ENCODE measurements at places on chromosomes 12 and 14. TPM values are rescaled to one million over a fixed set of nuclear protein-coding genes. Genes with fewer than 3 reads are reported as not detected.

The FGD6 gene
- 10.4 TPM for total RNA-seq

The ANKRD33 gene
- 1.5 TPM for total RNA-seq

The TAS2R50 gene
- 2.6 TPM for total RNA-seq

The KRT79 gene
- not detected for total RNA-seq

The MIP gene
- total RNA-seq = not detected

The COL2A1 gene
- not detected for total RNA-seq

The OVCH1 gene
- 0.98 TPM for total RNA-seq

The CEP290 gene
- 22.8 TPM for total RNA-seq

The ARMH4 gene
- total RNA-seq = 1.4 TPM

The TMPRSS12 gene
- total RNA-seq = not detected

The ZNF641 gene
- total RNA-seq = 4.9 TPM

The SP1 gene
- total RNA-seq = 51.8 TPM

The PTPN6 gene
- total RNA-seq = not detected

The LPAR5 gene
- not detected for total RNA-seq

The RAD51B gene
- 30.9 TPM for total RNA-seq

The ZDHHC22 gene
- not detected for total RNA-seq

The SMIM10L1 gene
- total RNA-seq = 5.7 TPM

The HCFC2 gene
- 15.4 TPM for total RNA-seq

The HSPB8 gene
- 4.3 TPM for total RNA-seq

The CLEC4D gene
- total RNA-seq = not detected

All from subcutaneous preadipocyte (primary cell).